ENCODE measurements at places on chromosomes 6 and 20. TPM values are rescaled to one million over a fixed set of nuclear protein-coding genes. Genes with fewer than 3 reads are reported as not detected.

DNA sequence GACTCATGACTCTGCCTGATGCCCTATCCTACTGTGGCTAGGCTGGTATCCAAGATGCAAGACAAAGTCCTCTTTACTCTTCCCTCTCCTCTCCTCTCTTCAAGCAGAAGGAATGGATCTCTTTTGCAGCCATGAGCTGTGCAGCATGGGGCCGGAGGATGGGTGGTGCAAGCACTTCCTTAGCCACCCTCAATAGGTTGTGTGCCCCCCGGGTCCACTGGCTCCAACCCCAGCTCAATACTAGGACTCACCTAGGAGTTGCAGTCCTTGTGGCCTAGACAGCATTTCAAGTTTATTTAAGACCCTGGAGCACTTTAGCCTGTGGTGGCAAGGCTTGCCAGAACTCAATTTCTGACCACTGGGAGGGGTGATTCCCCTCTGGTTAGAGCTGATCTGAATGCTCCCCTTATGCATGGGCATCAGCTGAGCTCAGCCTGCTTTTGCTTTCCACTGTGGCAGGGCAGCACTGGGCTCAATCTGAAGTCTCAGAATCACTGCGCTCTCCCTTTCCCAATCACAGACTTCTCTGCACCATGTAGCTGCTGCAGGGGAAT is 29.0 kb upstream of the GRM4 start:
- DNase-seq: peak; percentile 7

DNA sequence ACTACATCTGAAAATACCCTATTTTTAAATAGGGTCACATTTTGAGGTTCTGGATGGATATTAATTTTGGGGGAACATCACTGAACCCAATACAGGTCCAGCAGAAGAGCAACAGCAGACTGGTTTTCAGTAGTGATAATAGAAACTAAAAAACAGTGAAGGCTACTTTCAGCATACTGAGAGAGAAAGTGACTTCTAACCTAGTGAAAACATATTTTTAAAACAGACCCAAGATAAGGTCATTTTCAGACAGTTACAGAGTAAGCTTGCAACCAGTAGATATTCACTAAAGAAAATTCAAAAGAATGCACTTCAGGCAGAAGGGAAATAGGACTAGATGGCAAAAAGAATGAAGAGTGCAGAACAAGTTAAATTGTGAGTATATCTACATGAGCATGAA is 42.0 kb upstream of the TMEM244 start:
- no peak for DNase-seq

DNA sequence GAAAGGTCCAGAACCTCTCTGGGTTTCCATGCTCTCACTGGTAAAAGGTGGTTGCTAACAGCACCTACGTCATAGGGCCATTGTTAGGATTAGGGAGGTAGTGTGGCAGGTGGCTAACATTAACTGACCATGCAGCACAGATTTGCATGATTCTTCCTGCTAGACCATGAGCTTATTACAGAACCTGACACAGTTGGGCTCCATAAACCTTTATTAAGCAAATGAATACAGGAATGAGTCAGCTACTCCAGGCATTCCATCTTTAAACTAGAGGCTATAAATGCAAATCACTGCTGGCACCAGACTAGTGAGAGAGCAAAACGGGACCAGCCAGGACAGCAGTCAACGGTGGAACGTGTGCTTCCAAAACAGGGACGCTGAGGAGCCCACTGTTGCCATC is 440.1 kb downstream of the PTPRT start:
- DNase-seq: no peak

The GPR6 gene
- not detected for total RNA-seq

The BMP7 gene
- 1.8 TPM for total RNA-seq

DNA sequence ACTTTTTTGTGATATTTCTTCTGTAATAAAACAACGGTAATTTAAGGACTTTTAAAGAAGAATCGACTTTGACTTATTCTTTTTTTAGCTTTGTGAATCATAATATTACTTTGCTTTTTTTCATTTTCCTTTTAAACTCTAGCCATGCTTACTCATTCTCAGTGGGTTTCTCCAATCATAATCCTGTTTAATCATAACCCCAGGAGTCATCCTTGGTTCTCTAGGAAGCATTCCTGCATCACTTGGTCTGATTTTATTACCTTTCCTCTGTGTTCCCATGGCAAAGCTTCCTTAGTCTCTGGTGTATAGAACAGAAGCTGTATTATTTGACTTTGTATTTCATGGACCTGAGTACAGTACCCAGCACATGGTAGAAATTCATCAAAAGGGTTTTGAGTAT is 223.5 kb downstream of the CDKAL1 start:
- DNase-seq: no peak

- DNase-seq: no peak
Measured at GRCh38 chr20:12570371-12570770, 438.4 kb upstream of the SPTLC3 start.

The SLC22A7 gene
- total RNA-seq: not detected

The RIPPLY2 gene
- not detected for total RNA-seq

- peak; percentile 86 for DNase-seq
Measured at GRCh38 chr6:41713159-41713649, 22.2 kb downstream of the TFEB start.

- peak; percentile 86 for DNase-seq
Measured at GRCh38 chr6:31079656-31080261, 32.6 kb downstream of the C6orf15 start.

GRCh38 chr6:113600551-113601339 is 256.4 kb upstream of the MARCKS start:
- no peak for DNase-seq

The COL19A1 gene
- total RNA-seq: 2.5 TPM

DNA sequence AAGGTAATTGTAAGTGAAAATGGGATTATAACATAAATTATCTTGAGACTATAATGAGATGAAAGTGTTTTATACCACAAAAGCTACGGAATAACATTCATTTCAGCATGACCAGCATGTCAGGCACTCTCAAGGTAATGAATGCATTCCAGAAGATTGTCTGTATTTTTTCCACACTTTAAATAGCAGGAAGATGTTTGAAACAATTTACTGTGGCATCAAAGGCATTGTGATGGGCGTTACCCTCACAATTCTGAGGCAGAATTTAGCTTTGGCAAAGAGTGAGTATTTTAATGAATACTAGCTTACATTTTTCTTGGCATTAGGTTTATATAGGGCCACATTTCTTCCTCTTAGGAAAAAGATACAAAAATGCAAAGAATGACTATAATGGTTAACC is 627.2 kb downstream of the BCKDHB start:
- DNase-seq: no peak

DNA sequence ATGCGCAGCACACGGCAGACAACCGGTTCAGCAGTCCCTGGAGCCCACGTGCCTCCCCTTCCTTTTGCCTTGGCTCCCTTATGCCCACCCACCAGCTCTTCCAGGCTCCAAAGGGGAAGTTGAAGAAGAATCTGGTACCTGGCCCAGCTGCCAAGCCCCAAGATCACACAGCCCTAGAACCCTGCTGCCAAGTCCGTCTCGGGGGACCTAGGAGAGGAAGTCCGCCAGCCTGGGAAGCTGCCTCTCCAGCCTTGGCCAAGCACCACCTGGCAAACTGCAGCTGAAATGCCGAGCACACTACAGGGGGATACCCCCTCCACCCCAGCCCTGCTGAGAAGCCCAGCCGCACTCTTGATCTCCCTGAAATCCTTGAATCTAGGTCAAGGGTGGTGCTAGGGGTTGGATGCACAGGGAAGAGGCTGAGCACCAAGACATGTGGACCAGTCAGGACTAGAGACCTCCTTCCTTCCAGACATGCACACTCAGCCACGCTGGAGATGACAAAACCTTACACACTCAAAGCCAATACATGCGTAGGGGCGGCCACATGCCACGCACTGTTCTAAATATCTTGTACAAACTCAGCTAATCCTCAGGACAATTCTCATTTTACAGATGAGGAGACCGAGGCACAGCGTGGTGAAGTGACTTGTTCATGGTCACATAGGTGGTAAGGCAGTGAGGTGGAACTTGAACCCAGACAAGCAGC is 124.1 kb downstream of the PREX1 start:
- no peak for DNase-seq

DNA sequence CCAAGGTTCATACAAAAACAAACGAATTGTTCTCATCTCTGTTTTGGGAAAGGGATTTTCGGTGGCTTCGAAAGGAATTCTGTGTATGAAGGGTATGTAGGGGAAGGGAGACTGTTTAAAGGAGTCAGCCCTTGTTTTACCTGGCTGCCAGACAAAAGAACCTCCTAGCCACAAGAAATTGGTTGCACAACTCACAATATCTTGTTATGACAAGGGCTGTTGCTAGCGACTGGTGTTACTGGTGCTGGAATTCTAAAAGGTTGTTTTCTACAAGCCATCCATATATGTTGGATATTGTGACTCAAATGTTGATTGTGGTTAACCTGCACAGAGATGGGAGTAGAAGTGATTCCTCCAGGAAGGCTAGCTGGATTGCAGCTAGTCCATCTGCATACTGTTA is 34.6 kb upstream of the CITED2 start:
- no peak for DNase-seq

DNA sequence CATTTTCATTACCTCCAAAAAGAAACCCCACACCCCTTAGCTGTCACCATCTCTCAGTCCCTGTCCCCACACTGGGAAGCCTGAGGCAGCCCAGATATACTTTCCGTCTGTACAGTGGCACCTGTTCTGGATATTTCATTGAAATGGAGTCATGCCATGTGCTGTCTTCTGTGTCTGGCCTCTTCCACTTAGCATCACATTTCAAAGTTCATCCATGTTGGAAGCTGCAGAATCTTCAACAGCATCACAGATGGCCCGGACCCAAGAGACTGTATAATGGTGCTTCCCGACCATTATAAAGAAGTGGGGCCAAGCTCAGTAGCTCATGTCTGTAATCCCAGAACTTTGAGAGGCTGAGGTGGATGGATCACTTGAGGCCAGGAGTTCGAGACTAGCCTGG is 58.4 kb downstream of the DLGAP4 start:
- no peak for DNase-seq

The SLC17A2 gene
- not detected for total RNA-seq

The ID4 gene
- total RNA-seq: 22.0 TPM

GRCh38 chr20:1119128-1119505 is 715 bp downstream of the PSMF1 start:
- no peak for DNase-seq

DNA sequence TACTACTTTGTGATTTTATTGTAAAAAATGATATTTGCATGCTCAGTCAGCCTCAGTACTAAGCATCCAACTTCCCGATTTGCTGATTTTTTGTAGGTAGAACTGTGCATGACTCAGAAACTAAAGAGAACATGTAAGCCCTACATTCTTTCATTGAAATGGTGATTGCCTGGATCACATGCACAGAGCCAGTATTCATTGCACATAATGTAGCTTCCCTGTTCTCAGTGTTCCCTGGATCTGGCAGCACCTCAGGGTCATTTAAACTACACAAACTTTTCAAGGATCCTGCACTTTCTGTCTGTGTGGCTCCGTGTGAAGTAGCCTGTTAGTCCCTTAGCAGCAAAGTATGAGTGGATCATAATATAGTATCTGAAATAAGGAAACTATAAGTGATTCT is 422.9 kb upstream of the AGPAT4 start:
- DNase-seq: no peak

DNA sequence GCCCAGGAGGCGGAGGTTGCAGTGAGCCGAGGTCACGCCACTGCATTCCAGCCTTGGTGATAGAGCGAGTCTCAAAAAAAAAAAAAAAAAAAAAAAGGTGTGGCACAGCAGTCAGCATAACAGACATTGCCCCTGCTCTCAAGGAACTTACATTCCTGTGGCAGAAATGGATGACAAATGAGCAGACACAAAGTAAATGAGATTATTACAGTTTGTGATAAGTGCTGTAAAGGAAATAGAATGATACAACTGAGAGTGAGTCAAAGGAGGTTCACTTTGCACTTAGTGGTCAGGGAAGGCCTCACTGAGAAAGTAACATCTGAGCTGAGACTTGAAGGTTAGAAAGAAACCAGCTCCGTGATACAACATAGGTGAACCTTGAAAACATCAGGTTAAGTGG is 36.4 kb downstream of the CEP250 start:
- DNase-seq: no peak

The RGS19 gene
- not detected for total RNA-seq

- no peak for DNase-seq
Measured at GRCh38 chr6:158230967-158231550, 62.9 kb downstream of the GTF2H5 start.

DNA sequence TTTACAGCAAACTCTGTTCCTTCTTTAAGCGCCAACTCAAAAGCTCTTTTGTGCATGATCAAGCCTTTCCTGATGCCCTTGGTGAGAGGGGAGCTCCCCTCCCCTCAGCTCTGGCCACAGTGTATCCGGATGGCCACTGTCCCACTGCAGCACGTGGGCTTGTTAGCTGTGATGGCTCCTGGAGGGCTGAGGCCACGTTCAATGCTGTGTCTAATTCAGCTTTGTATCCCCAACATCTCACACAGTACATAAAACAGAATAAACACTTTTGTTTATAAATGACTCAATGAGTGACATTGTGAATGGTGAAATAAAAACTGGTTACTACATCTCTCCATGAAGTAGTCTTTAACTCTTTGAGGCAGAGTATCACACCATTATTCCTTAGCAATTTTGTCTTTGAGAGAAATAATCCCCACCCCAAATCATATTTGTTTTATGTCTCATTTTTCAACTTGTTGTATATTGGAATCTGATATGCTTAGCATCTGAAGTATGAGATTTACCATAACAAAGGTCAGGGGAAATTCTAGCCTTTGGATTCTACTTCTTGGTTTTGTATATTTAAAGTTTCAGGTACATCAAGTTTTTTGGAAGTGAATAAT is 44.5 kb downstream of the EDN1 start:
- no peak for DNase-seq

- DNase-seq: peak; percentile 70
Measured at GRCh38 chr20:51639206-51639832, 96.8 kb upstream of the NFATC2 start.

GRCh38 chr6:5967594-5967993 is 39.1 kb downstream of the NRN1 start:
- no peak for DNase-seq

The HDGFL1 gene
- total RNA-seq: not detected

DNA sequence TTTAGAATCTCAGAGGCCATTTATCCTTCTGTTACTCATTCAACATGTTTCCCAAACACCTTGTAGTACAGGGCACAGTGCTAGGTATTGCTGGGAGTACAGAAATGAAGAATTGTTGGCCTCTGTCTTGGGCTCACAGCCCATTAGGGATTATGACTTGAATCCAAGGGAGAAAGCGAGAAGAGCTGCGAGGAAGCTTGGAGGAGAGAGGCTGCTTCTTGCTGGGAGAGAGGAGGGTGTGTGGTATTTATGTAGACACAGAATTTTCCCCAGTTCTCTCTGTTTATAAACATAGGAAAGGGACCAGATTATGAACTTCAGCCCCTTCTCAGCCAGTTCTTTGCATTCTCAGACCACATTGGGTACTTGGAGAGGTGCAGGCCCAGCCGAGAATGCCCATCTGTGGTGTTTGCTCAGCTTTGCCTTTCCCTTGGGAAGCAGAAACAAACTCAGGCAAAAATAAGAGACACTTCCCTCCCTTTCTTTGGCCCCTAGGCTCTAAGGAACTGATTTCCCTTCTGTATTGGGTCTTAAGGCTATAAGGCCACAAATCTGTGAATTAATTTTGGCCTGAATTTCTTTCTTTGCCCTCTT is 17.9 kb downstream of the CHMP4B start:
- no peak for DNase-seq

Measured in stomach (tissue), 19 donors.